ENCODE measurements at places on chromosomes 3 and 15.
A peak's percentile ranks its signal among the peaks of the same experiment; 100 is the strongest.

DNA sequence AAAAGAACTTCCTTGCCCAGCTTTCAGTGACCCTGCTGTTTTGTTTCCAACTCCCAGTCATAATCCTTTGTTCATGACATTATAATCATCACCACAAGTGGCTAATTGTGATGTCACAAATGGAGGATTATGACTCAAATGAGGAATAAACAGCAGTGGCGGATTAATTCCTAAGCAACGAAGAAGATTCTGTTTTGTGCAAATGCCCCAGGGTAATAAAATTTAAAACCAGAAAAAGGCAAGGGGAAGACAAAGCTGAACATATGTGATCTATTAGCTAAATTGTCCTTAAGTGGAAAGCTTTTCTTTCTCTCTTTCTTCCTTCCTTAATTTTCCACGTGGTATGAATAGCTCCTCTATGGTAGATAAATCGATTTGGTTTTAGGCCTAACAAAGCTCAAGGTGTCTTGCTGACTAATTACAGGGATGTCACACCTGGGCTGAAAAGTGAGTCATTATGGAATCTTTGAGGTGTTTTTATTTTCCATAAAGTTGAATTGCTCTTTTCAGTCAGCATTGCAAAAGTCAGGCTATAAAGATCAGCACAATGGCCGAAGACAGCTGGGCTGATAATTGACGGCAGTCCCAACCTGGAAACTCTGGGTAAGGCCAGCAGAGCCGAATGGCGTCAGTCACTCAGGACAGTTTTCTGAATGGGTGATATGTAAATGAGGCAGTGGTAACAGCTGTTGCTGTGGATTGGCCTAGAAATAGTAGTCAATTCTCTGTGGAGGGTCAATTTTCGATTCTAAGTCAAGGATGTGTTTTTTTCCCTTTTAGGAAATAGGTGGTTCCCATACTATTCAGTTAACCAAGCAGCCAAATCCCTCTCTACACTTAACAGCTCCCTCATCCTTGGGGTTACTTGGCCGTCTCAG lies 121.5 kb downstream of the PTPRG start:
- no peak for DNase-seq

DNA sequence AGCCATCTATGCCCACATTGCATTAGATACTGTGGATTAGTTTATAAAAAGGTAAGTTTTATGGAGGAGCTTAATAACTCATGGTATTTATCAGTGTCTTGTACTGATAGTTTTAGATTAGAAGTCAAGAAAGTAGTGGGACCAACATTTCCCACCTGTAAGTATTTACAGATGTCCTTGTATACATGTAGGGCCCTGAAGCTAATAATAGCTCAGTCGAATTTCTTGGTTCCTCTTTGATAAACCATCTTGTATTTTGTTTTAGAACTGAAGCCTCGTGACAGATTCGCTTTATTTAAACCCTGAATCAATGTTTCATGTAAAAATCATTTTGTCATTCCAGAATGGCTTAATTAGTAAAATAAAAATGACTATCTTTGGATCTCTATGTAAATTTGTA lies 73.4 kb downstream of the CRYBG3 start:
- DNase-seq, result no peak

GRCh38 chr15:95085056-95085455 lies 853.7 kb downstream of the MCTP2 start:
- no peak for DNase-seq

GRCh38 chr3:186787642-186788481 lies 4.5 kb downstream of the EIF4A2 start:
- DNase-seq, result peak; percentile 8

DNA sequence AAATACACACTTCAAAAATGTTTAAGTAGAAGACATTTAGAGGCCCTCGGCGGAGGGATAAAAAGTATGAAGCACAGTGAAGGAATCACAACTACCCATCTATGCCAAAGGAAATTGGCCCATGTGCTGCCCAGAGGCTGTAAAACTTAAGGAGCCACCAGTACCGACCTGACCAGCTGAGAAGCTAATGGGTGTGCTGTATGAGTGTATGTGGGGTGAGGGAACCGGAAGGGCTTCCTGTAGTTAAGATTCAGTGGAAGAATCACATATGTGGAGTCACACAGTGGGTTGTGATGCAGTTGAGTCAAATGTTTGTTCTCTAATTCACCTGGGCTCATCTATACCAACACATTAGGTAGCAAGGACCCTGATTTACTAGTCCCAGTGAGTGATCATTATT lies 516.0 kb upstream of the IL12A start:
- DNase-seq, result no peak

- no peak for DNase-seq
Observed at GRCh38 chr3:183904833-183905780, 20.4 kb upstream of the PARL start.

- no peak for DNase-seq
Observed at GRCh38 chr3:12249519-12249918, 39.4 kb upstream of the PPARG start.

- no peak for DNase-seq
Observed at GRCh38 chr3:169304716-169305115, 358.8 kb downstream of the MECOM start.

DNA sequence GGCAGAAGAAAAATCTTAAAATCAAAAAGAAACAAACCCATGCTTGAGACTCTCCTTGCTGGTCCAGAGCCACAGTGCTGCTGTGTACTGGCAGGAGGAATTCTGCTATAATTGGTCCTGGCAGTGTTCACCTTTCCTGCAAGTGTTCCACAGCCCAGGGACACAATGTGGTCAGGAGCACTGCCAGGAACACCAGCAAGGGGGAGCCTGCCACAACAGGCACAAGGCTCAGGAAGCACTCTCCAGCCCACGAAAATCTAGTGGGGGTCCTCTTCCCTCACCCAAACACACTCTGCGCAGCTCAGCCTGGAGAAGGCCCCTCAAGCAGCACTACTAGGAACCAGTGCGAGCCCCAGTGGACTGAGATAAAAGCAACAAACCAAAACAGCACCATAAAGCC lies 92.9 kb downstream of the UBE3A start:
- DNase-seq, result peak; percentile 49

- DNase-seq, result no peak
Observed at GRCh38 chr3:46539443-46540005, 26.6 kb downstream of the LRRC2 start.

GRCh38 chr15:49421991-49422390 lies 1.1 kb upstream of the FGF7 start:
- DNase-seq, result peak; percentile 86

DNA sequence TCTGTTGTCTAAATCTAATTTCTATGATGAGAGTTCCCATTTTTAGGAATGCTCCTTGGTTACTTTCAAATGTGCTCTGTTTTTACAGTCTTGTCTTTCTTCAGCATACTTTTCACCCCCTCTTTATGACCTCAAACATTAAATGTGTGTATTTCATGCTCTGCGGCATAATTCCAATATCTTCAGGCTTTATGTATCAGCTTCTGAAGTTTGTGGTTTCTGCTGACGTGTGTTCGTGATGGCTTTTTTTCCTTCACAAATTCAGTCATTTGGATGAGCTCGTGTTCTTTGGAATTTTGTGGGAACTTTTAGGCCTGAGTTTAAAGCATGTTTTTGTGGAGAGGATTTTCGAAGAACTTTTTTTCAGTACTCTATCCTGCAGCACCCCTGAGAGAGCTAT lies 97.7 kb upstream of the CHRNA7 start:
- DNase-seq, result no peak

DNA sequence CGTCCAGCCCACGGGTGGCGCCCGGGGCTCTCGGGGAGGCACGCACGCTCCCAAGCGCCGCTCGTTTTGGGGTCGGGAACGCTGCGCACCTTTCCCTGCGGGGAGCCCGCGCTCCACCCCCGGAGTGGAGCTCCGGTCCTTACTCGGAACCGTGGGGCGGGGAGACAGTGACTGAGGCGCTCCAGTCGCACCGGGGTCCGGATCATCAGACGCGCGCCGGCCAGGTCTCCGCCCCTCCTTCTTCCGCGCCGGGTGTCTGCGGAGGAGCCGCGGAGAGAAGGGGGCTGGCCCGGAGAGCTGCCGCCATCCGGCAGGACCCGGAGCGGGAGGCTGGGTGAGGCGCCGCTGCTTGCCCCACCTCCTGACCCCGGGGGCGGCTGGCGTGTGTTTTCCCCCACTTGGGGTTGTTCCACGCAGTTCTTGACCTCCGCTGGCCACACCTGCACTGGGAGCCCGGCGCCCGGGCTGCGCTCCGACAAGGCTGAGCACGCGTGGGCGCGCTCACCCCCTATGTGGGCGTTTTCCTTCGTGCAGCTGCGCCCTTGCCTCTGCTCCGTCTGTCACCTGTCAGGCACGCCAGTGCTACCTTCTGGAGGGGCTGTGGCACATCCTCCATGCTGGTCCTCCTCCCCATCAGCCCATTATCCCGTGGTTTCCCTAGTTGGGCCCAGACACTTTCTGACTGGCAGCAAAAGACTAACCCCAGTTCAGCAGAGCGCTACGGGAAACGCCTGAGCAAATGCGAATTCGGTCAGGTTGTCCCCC lies at the start of gene MCF2L2:
MCF2L2 (minus strand) TSS at position 173 of the 765 bp plus-strand sequence. CDS start 642 bp downstream, outside the sequence.
- DNase-seq, result no peak

DNA sequence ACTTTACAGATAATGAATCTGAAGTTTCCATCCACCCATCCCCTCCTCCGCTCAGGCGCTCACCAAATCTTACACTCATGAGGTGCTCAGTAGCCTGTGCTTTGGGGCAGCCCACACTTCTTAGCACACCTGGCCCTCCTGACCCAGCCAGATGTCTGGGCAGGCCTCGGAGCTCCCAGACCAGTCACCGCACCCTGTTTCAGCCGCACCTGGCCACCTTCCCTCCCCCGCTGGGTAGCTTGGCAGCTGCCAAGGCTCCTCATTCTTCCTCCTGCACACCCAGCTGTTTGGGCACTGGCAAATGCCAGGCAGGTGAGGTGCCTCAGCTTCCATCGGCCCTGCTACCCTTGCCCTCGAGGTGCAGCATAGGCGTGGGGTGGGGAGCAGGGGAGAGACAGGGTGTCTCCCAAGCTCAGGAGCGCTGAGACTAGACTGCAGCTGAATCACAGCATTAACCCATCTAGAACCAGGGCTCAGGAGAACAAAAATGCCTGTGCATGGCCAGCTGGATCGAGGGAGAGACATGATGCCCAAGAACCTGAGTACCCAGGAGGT lies 45.8 kb downstream of the CDC25A start:
- no peak for DNase-seq

DNA sequence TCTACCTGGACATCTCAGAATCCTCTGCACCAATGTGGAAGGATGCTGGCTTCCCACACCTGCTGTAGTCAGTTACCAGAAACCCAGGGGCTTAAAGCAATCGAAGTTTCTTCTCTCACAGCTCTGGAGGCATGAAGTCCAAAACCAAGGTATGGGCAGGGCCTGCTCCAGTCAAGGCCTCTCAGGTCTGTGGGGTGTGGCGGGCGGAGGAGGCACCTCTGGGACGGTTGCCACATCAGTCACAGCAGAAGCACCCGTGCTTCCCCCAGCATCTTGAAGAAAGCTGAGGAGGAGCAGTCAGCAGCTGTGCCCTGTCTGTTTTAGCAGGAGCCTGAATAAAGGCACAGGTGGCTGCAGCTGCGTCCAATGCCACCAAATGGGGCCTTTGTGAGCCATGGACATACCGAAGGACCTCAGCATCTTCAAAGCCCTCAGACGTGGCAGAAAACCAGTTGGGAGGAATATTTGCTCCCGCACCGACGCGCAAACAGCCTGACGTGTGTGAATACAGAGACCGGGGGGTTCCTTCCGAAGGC lies 68.9 kb downstream of the TFRC start:
- no peak for DNase-seq

- peak; percentile 90 for DNase-seq
Observed at GRCh38 chr3:16236856-16237393, 27.8 kb downstream of the DPH3 start.

- DNase-seq, result peak; percentile 38
Observed at GRCh38 chr15:44711743-44712345, 527 bp downstream of the B2M start.

DNA sequence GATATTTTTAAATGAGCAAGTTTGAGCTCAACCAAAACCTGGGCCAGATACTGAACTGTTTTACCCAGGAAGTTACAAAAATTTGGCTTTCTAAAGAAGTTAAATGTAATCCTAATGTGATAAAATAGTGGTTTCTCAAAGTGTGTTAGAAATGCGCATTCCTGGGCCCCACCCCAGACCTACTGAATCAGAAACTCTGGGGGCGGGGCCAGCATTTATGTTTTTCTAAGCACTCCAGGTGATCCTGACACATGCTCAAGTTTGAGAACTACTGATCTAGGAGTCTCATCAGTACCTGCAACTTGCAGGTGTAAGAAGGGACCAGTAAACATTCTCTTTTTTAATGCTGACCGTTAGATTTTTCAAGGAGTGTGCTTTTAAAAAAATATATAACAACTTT lies 190.6 kb downstream of the VPS13C start:
- no peak for DNase-seq

- peak; percentile 58 for DNase-seq
Observed at GRCh38 chr3:110343376-110343775, 728.2 kb upstream of the NECTIN3 start.

DNA sequence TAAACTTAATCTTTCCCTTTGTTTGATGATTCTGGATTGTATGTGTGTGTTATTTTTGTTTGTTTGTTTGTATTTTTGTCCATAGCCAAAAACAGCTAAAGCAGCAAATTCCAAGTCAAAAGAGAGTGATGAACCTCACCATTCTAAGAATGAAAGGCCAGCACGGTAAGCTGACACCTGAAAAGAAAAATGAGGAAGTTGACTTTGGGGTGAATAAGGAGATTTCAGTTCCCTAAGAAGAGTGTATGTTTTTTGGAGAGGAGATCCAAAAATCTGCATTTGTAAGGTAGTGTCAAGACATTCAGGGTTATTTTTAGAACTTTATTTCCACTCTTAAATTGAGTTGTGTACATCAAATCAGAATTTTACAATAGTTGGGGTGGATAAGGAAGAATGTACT lies 52.3 kb upstream of the UTS2B start:
- DNase-seq, result no peak

GRCh38 chr15:95837341-95838004 lies 493.0 kb upstream of the NR2F2 start:
- no peak for DNase-seq

- no peak for DNase-seq
Observed at GRCh38 chr3:78421247-78421966, 1346.4 kb downstream of the ROBO1 start.

DNA sequence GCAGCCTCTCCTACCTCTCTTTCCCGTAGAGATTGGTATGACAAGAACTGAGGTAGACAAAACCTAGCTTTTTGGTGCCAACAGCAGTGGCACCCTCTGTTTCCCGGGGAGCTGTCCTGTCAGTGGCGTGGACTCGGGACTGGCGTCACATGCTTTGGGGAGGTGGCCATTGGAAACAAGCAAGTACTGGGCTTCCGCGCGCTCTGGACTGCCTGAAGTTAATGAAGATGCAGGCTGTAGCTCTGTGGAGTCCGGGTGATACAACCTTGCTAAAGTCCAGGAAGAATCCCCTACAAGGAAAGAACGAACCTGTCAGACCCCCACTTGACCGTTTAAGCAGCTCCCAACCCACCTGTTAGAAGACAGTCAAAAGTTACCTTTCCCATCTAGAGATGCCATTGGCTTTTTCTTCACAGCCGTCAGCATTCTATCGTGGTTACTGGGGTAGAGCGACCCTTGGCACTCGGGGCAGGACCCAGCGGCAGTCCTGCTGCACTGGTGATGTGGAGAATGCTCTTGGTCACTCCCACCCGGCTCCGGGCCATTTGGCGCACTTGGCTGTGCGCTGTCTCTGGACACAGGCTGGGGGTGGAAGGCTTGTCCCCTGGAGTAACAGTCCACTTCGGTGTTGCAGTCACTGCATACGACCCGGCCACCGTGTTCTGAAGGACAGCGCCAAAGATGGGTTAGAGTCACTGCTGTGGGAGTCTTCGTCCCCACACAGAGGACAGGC lies 120.5 kb downstream of the LRIG1 start:
- DNase-seq, result no peak

- no peak for DNase-seq
Observed at GRCh38 chr3:186628756-186629155, 11.4 kb upstream of the FETUB start.

GRCh38 chr3:46406788-46407611 lies at the start of the genes CCR5AS and CCRL2:
CCR5AS (minus strand) TSS chr3:46407066.
CCRL2 (plus strand) TSS chr3:46407259; CDS start chr3:46408080, 821 bp downstream.
- peak; percentile 32 for DNase-seq

Measured in fibroblast of the aortic adventitia (primary cell).